ENCODE measurements at places on chromosomes 4 and X. TPM values are rescaled to one million over a fixed set of nuclear protein-coding genes. Genes with fewer than 3 reads are reported as not detected.

Gene RGN
- total RNA-seq = not detected

Gene MAGEA3
- not detected for total RNA-seq

Gene MAOA
- 0.54 TPM for total RNA-seq

Gene C4orf46
- 16.2 TPM for total RNA-seq

Gene GUCY1B1
- 0.26 TPM for total RNA-seq

Gene ARX
- total RNA-seq = not detected

Gene RBM47
- 20.3 TPM for total RNA-seq

Gene SMR3B
- total RNA-seq = not detected

Gene POLA1
- total RNA-seq = 38.3 TPM

Gene AFF1
- 44.7 TPM for total RNA-seq

Gene ERAS
- total RNA-seq = not detected

Gene FABP2
- not detected for total RNA-seq

Gene SNX25
- total RNA-seq = 25.3 TPM

Gene NUP62CL
- total RNA-seq = 0.54 TPM

Gene PCYT1B
- total RNA-seq = not detected

Gene GABRE
- not detected for total RNA-seq
